Activated T-cell treated with anti-CD3 and anti-CD28 coated beads for 48 hours (primary cell): ENCODE measurements at places on chromosomes 2 and 18.

DNA sequence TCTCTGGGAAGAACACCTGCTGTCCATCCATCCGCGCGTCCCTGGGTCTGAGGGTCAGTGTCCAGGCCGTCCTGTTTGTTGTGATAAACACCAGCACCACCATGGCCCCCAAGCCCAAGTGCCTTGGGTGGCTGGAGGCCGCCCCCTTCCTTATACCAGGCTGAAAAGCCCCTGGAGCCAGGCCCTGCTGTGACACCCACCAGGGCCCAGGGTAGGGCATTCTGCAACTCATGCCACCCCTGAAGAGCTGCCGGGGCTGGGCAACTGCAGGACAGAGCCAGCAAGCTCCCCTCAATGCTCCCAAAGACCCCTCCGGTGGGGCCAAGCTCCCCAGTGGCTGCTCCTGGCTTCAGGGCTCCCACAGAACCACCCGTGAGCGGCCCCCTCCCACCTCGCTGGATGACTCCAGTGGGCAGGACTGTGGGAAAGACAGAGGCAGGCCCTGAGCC lies 31.9 kb upstream of the SNED1 start:
- DNase-seq: no peak

GRCh38 chr2:132830321-132830827 lies 160.4 kb upstream of the LYPD1 start:
- no peak for DNase-seq

GRCh38 chr2:12177455-12178288 lies 431.2 kb downstream of the LPIN1 start:
- DNase-seq: no peak

DNA sequence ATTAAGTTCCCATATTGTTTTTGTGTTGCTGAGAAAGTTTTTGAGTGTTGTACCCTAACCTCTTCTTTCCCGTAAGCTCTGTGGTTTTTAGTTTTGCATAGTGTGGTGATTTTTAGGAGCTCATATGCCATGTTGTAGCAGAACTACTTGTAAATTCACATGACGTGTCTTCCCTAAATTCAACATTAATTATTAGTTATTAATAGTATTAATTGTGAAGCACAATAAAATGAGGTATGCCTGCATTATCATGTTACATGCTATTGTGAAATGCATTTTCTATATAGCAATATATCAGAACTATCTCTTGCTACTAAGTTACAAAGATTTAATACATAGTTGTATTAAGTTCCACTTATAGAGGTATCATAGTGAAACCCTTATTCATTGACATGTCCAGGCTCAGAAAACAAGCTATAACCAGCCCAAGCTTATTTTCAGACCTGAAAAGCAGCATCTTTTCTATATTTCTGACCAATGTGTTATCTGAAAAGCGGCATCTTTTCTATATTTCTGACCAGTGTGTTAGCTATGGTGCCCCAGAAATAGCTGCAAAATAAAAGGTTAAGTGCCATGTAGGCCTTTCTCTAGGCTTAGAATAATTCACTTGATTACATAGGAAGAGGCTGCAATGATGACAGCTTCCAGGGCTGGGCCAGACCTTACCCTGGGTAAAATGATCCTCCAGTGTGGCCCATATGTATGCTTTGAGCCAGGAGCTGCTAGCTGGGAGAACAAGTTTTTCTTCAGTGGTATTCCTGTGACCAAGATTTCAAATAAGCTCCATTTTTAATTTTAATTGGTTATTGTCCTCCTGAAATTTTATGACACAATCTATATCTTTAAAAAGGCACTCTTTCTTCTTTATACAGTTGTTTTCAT lies 21.6 kb downstream of the EPAS1 start:
- DNase-seq: no peak

- no peak for DNase-seq
These were observed 529.1 kb upstream of the HNMT start for GRCh38 chr2:137435162-137435561.

GRCh38 chr2:95354925-95355324 lies 47.6 kb upstream of the FAHD2A start:
- DNase-seq: no peak

- DNase-seq: no peak
These were observed 6.1 kb upstream of the SLC35F5 start for GRCh38 chr2:113762377-113763118.

- DNase-seq: no peak
These were observed 140.2 kb downstream of the BCL11A start for GRCh38 chr2:60413069-60413813.

GRCh38 chr2:192347542-192347941 lies 152.8 kb upstream of the TMEFF2 start:
- no peak for DNase-seq

DNA sequence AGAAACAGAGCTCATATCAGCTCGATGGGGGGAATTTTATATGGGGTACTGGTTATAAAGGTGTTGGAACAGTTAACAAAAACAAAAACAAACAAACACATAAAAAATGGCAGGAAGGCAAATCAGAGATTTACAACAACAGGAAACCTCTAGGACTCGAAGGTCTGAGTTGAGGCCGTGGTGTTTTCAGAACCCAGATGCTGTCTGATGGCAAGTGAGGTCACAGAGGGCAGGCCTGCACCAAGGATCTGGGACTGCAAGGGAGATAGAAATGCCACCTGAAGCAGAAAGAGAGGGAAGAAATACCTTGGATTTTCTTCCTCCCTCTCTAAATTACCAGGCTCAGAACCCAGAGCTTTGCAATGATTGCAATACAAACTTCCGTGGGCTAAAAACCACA lies 429.5 kb downstream of the ZNF521 start:
- no peak for DNase-seq
